DMS153 (cell line): ENCODE measurements at places on chromosomes 2 and 18.
A peak's percentile ranks its signal among the peaks of the same experiment; 100 is the strongest.

GRCh38 chr2:177799531-177799930 is 273.0 kb downstream of the PDE11A start:
- DNase-seq: peak; percentile 31

GRCh38 chr2:187360286-187360685 is 87.8 kb downstream of the CALCRL start:
- DNase-seq: no peak

DNA sequence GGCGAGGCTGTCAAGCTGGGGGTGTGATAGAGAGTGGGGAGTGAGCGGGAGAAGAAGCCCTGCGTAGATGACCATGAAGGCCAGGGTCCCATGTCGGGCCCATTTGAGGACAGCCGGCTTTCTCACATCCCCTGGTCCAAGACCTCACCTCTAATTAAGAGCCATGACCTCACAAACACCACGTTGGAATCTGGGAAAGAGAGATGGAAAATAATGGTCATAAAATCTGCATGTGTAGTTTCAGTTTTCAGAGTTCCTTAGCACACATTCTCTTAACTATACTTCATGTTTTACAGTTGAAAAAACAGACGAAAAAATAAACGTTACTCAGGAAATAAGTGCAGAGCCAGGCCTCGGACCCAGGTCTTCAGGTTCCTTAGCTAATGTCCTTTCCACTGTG is 244.8 kb upstream of the SIX2 start:
- no peak for DNase-seq

GRCh38 chr2:141555876-141556470 is 574.8 kb downstream of the LRP1B start:
- no peak for DNase-seq

GRCh38 chr18:25181581-25181980 is 170.4 kb downstream of the ZNF521 start:
- DNase-seq: no peak

- no peak for DNase-seq
These were observed 127.5 kb upstream of the DAPL1 start for GRCh38 chr2:158667586-158667985.

DNA sequence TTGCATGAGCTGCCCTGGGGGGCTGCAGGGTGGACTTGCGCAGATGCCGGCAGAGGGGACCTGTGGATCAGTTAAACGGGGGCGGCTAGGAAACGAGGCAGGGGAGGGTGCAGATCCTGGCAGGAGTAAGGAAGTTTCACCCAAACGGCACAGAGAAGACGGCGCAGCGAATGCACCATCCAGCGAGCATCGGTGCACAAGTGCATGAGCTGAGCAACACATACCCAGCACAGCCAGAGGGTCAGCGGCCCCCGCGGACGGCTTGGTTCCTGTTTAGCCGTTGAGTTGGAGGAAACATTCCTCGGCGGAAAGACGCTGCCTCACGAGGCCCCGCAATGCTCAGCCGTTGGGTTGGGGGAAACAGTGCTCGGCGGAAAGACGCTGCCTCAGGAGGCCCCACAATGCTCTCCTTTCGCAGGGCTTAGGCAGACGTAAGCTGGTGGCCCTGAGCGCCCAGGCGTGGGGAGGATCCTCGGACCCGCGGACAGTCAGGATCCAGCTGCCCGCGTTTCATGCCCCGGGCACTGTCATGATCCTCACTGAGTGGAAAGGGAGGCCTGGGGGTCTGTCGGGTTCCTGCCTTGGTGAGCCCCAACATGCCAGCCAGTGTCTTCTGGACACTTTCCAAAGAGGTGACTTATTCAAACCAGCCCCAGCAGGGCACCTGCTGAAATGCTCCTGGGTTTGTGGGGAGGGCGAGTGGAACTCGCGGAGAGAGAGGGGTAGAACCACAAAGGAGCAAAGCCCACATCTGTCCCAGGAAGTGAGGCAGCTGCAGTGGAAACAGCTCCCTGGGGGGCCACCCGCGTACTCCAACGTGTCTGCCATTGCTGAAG is 86.3 kb downstream of the NDUFA10 start:
- DNase-seq: no peak

- no peak for DNase-seq
These were observed 94.2 kb upstream of the SNTG2 start for GRCh38 chr2:856456-856855.
